ENCODE measurements at places on chromosomes 4 and X.

GRCh38 chrX:150574559-150575418, 6.4 kb downstream of the MTM1 start:
- no peak for DNase-seq

GRCh38 chrX:133306316-133306715, 88.2 kb upstream of the TFDP3 start:
- DNase-seq: no peak

- no peak for DNase-seq
These were observed 568.8 kb downstream of the STIM2 start for GRCh38 chr4:27429364-27429871.

DNA sequence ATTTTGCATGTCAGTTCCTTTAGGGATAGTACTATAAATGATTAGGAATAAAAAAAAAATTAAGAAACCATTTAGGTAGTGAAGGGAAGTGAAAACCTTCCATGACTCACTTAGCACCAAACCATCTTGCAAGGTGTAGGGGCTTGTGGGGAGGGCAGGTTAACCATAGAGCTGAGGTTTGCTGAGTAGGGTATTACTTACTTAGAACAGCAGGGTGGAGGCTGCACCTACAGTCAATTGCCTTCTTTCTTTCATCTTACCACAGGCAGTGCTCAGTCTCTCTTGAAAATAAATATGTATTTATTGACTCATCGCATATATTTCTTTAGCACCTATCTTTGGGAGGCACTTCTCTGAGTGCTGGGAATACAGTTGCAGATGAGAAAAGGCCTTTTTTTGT, 104.9 kb upstream of the GIMD1 start:
- no peak for DNase-seq

Data from T-helper 17 cell (primary cell).